ENCODE measurements at places on chromosomes 5 and 9. TPM values are rescaled to one million over a fixed set of nuclear protein-coding genes. Genes with fewer than 3 reads are reported as not detected.

DNA sequence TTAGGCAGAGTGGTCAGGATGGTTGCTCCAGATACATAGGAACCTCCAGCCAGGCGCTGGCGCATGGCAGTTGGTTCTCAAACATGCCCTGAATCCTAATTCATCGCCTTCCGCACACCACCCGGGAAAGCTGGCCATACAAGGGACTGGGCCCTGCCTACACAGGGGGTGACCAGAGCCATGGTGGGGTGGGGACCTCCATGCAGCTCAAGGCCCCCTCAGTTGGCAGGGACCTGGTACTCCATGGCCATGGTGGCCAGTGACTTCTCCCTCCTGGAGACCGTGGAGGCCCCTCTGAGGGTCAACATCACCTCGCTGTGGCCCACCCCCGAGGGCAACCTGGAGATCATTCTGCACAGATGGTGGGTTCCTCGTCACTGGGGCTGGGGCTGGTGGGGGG, 26.8 kb downstream of the PAEP start:
- H3K4me3 ChIP-seq, result no peak overlapping the region
- H3K4me1 ChIP-seq, result no peaks in the 10 kb centered on the region
- no peaks in the 10 kb centered on the region for H3K27me3 ChIP-seq
- no peaks in the 10 kb centered on the region for H3K36me3 ChIP-seq

DNA sequence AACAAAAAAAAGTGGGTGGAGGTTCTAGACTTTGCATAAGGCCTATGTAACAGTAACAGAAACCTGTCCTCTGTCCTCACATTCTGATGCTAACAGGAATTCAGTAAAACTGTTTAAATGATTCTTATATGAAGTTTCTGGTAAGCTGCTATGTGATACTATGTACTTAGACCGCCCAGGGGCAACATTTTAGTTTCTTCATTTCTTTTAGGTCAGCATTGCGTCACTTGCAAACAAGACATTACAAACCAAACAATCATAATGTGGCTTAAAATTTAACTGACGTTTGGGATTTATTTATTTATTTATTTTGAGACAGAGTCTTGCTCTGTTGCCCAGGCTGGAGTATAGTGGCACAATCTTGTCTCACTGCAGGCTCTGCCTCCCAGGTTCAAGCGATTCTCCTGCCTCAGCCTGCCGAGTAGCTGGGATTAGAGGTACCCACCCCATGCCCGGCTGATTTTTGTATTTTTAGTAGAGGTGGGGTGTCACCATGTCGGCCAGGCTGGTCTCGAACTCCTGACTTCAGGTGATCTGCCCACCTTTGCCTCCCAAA, 44.3 kb downstream of the TENT4A start:
- H3K27me3 ChIP-seq, result no peaks in the 10 kb centered on the region
- DNase-seq, result no peak
- no peak overlapping the region for H3K27ac ChIP-seq
- no peaks in the 10 kb centered on the region for H3K4me1 ChIP-seq
- H3K4me3 ChIP-seq, result no peak overlapping the region
- peaks cover 38% of the 10 kb centered on the region for H3K36me3 ChIP-seq

- H3K27ac ChIP-seq, result no peak overlapping the region
- DNase-seq, result no peak
- H3K36me3 ChIP-seq, result no peaks in the 10 kb centered on the region
- H3K27me3 ChIP-seq, result peaks cover 2% of the 10 kb centered on the region
- H3K4me3 ChIP-seq, result no peak overlapping the region
Measured at GRCh38 chr5:107630184-107630583, 40.6 kb downstream of the EFNA5 start.

DNA sequence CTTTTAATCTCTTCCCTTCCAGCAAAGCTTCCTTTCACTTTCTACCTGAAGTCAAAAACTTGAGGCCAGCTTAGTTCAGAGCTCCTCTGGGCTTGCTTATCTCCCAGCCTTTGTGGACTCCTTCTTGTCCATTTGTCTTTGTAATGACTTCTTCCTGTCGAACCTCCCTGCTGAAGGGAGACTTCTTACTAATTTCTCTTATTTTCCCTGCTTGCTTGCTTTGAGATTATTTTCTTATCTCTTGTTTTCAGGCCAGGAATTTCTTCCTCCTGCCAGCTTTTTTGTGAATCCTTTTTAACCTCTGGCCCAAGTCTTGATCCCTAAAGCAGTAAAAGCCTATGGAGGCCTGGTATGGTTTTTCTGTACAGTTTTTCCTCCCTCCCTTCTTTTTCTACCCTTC, 46.8 kb upstream of the DHFR start:
- H3K27ac ChIP-seq, result no peak overlapping the region
- peaks cover 17% of the 10 kb centered on the region for H3K36me3 ChIP-seq
- DNase-seq, result no peak
- peaks cover 27% of the 10 kb centered on the region for H3K4me1 ChIP-seq
- no peak overlapping the region for H3K4me3 ChIP-seq

SLC6A19 gene
- not detected for total RNA-seq

TXNDC15 gene
- 57.1 TPM for total RNA-seq

ANKRD55 gene
- total RNA-seq, result 1.0 TPM
